ENCODE measurements at places on chromosomes 3 and 15. TPM values are rescaled to one million over a fixed set of nuclear protein-coding genes. Genes with fewer than 3 reads are reported as not detected.

The CYP11A1 gene
- total RNA-seq: 1.2 TPM

The ARNT2 gene
- total RNA-seq: 3.7 TPM

GRCh38 chr15:44636976-44637375, 26.5 kb downstream of the SPG11 start:
- DNase-seq: no peak

DNA sequence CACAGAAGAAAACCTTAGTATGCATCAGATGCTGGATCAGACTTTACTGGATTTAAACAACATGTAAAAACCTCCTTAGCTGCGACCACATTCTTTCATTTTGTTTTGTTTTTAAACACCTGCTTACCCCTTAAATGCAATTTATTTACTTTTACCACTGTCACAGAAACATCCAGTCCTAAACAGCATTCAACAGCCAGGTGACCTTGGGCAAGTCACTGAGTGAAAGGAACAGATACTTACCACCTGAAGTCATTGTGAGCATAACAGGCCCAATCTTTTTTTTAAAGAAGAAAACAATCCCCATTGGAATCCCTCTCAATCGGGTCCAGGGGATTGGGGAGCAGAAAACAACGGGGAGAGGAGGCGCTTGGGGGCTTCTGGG, 390 bp downstream of the STARD5 start:
- no peak for DNase-seq

The PRR23E gene
- total RNA-seq: not detected

GRCh38 chr15:69663982-69664381, 211.4 kb downstream of the RPLP1 start:
- DNase-seq: peak; percentile 30

- no peak for DNase-seq
Observed at GRCh38 chr3:190125436-190126068, 4.9 kb upstream of the P3H2 start.

DNA sequence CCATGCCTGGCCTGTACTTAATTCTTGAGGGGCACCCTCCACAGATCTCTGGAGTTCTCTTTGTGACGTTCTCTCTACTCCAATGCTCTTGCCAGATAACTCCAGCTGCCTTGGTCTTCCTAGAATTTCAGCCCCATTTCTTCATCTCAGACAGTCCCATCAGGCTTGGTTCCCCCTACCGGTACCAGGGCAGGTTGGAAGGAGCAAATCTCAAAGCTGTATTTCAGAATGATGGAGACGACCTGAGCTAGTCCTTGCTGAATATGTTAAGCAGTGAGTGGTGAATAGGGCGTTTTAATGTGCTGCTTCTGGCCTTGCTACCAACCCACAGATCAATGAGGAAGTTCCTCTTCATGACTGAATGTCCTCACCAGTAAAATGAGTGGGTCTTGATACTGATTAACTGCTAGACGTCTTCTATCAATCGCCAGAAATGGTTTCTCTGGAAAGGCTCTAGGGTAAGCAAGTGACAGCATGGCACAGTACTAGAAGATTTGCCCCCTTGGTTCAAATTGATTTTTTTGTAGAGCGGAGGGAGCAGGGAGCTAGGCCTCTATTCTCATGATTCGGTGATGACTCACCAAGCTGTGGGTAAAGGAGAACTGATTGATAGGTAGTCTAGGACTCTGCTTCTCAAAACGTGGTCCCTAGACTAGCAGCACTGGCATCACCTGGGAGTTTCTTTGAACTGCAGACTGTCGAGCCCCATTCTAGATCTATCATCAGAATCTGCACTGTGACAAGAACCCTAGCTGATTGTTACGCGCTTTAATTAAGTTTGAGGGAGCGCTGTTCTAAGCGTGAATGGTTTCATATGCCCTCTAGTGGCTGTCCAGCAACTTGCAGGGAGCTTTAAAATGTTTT, 67.8 kb downstream of the UBP1 start:
- DNase-seq: no peak

DNA sequence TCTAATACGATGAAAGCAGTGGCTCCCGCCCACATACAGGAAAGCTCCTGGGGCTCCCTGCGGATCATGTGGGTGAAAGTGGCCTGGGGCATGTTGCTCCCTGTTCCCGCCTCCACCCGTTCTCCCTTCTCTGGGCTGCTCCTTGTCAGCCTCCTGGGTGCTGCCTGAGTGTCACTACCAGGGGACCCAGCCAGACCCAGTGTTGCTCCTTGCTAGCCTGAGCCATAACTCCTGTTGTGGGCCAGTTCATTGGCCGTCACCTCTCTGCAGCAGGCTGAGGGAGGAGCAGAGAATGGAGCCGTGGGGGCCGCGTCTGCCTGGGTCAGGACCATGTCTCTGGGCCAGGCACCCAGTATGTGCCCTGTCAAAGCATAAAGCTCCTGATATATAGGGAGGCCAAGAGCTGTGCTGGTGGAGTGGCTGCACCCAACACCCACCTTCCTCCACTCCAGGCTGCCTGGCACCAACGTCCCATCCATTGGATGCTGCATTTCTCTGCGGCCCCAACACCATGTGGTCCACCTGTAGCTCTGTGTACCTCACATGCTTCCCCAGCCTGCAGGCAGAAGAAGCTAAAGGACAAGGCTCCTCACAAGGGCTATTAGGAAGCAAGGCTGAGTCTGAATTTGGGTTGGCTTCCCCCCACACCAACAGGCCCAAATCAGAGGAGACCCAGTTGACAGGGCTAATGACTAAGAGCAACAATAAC, 40.5 kb downstream of the KLF13 start:
- peak; percentile 78 for DNase-seq

DNA sequence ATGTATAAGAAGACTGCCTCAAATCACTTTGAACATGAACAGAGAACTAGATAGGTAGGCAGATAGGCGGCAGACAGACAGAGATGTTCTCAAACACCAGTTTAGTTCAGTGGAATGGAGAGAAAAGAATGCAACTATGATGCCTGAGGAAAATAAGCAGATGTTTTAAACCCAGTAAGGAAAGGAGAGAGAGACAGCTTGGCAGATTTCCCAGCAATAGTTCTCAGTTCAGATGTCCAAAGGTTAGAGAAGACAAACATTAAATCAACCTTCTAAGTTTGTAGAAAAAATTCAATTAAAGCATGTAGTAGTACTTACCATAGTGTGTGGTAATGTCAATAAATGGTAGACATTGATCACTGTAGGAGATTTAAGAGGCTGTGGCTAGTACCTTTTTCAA, 209.6 kb upstream of the PFN2 start:
- DNase-seq: no peak

The REC114 gene
- not detected for total RNA-seq

DNA sequence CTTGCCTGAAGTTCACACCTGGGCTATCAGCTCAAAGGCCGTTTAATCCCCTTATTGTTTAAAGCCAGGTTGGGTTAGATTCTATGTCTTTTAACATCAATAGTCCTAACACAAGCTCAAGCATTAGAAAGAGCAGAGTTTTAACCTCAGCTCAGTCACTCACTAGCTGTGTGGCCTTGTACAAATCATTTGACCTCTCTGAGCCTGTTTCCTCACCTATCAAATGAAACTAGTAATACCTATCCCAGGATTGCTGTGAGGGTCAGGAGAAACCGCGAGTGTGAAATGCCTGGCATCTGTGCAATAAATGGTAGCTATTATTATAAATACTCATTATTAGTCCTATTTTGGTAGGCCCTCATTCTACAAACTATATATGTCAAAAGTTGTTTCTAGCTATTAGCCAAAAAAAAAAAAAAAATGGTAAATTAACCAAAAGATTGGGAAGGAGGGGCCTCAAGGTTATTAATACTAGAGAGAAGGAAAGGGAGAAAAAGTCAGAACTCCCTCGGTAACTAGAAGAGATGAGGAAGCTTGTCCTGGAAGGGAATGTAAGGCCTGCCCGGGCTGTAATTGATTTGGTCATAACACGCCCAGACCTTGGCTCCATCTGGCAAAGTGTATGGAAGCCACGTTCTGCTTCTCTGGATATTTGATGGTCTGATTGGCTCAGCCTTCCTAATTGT, 510.5 kb upstream of the PROK2 start:
- DNase-seq: no peak

GRCh38 chr3:54079314-54079713, 43.0 kb upstream of the CACNA2D3 start:
- DNase-seq: no peak

The XIRP1 gene
- total RNA-seq: 0.23 TPM

- DNase-seq: no peak
Observed at GRCh38 chr3:42056840-42057239, 34.3 kb upstream of the TRAK1 start.

The ABTB1 gene
- 27.7 TPM for total RNA-seq

The CSPG4 gene
- 90.4 TPM for total RNA-seq

The ECT2 gene
- total RNA-seq: 7.0 TPM

- no peak for DNase-seq
Observed at GRCh38 chr15:94743668-94744067, 512.3 kb downstream of the MCTP2 start.

GRCh38 chr15:92636908-92637481, 18.6 kb downstream of the FAM174B start:
- no peak for DNase-seq

DNA sequence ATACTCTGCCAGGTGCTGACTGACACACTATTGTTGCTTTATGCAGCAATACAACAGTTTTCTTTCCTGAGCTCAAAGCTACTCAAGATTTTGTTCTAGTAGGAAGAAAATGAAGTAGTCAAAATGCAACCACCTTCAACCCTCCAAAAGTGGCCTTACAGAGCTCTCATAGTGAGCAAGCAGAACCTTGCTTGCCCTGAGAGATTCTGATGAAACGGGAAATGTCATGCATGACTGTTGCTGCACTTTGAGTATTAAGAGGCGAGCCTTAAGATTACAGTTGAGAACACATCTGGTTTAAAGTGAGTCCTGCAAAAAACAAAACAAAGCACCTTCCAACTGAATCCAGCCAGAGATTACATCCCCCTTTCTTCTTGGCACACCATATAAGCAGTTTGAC, 29.7 kb downstream of the MINDY4B start:
- DNase-seq: no peak

DNA sequence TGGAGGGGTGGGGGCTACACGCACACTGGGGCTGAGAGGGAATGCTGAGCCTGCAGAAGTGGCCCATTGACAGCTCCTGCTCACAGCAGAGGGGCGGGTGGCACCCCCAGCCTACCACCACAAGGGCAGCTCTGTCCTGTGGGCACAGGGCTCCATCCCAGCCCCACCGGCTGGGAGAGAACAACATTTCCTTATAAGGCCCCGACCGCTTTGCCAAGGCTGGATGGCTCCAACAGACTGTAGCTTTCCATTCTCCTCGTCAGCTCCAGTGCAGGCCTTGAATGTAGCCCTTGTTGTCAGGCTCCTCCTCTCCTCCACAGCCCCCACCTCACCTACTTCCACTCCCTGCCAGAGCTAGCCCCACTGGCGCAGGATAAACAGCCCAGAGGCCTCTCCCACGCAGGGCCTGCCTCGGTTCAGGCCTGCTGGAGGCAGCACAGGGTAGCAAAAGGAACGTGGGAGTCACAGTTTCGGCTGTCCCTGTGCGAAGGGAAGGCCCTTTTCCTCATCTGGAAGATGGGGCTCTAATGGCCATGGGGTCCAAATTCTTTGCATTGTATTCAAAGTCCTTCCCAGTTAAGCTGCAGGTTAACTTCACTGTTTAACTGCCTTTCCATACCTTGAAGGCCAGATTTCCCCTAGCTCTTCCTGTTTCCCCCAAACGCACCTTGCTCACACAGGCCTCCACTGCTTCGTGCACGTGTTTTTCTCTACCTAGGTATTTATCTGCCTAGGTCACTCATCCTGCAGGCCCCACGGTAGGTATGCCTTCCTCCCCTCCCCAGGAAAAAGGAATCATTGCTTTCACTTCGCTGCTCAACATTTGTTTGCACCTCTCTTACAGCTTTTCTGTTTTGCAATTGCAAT, 101.6 kb upstream of the LPP start:
- DNase-seq: peak; percentile 95

DNA sequence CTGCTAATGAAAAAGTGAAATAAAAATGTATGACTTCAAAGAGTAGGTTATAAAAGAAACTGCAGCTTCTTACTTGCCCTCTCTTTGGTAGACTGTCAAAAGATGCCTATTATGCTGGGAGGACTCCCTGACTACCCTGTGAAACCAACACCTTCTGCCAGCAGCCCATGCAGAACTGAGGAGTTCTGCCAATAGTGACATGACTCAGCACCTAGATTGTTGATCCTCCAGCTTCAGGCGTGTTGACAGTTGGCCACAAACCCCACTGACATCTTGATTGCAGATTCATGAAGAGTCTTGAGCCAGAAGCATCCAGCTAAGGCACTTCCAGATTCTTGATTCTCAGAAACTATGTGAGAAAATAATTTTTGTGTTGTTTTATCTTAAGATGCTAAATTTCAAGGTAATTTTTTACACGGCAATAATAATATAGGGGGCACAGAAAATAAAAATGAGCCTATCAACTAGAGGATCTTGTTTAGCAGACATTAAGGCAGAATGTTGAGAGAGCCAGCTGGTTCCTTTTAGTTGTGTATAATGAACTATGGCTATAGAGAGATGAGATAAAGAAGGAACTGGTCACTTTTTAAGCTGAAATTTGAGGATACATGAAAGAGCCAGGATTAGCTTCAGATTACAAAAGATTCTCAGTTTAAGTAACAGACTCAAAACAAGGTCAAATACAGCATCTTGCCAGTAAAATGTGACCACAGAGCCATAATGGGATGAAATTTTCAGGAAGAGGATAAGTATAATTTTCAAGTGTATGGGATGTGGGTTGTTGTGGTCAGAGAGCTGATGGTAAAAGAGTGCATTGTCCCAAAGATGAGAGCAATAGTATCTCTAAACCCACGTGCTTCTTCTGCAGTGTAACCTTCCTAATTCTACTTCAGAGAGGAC, 588.7 kb upstream of the CBLB start:
- no peak for DNase-seq
